ENCODE measurements at places on chromosomes 1 and 21.

GRCh38 chr1:202501281-202501680 lies 152.8 kb downstream of the PPP1R12B start:
- no peak for DNase-seq

- no peak for DNase-seq
These were observed 822.4 kb upstream of the NEGR1 start for GRCh38 chr1:73104749-73105148.

GRCh38 chr1:17200756-17201155 lies 4.2 kb upstream of the PADI1 start:
- no peak for DNase-seq

DNA sequence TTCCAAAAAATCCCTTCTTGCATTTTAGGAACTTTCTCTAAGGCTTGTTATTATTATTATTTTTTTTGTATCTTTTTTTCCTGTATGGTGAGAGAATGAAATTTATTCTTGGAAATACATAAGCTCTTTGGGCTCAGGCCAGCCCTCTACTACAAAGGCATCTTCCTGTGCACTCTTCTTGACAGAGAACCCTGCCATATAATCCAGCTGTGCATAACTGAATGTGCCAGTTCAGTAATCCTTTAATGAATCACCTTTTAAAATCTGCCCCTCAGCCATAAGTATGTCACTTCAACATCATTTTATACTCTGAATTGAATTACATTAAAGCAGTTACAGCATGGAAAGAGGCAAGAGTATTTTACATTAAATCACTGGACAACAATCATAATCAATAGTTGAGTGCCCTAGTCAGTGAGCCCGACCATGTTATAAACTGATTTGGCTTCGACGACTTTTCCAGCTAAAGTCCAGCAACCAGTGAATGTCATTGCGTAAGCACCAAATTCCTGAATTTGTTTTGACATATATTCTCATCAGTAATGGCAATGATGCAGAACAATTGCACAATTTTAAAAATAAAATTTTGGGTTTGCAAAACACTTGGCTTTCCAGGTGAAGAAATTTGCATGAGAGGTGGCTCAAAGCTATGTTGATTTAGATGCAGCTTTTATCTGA lies 59.2 kb upstream of the KCNK2 start:
- no peak for DNase-seq

DNA sequence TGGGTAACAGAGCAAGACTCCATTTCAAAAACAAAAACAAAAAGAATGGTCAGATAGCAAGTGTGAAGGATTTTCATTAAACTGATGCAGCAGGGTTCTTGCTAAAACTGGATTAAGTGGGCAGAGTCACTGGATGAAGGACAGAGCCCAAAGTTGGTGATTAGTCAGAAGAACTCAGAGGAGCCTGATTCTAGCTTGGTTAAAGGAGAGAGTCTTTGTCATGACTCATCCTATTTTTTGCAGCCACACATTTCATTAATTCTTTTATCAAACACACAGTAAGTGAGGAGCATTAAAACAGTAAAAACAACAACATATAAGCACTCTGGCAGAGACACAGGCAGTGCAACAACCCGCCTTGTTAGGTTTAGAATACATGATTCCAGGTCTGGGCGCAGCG lies 56.0 kb upstream of the EDARADD start:
- no peak for DNase-seq

DNA sequence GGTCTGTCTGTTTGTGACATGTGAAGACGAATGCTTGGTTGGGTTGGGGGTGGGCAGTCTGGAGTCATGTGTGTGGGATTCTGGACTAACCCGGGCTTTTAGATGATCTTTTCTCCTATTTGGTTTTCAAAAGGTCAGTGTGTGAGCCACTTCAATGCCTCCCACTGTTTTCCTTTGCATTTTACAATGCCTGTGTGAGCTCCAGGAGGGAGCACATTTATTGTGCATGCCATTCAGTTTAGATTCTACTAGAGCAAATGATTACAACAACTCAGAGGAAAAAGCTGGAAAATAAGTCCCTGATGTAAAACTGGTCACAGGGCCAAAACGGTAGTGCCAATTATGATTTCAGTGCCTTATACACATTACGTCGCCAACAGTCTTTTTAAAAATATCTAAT lies 90.9 kb downstream of the LYPLAL1 start:
- no peak for DNase-seq

- no peak for DNase-seq
These were observed 2.0 kb downstream of the MAPKAPK2 start for GRCh38 chr1:206686478-206687249.

DNA sequence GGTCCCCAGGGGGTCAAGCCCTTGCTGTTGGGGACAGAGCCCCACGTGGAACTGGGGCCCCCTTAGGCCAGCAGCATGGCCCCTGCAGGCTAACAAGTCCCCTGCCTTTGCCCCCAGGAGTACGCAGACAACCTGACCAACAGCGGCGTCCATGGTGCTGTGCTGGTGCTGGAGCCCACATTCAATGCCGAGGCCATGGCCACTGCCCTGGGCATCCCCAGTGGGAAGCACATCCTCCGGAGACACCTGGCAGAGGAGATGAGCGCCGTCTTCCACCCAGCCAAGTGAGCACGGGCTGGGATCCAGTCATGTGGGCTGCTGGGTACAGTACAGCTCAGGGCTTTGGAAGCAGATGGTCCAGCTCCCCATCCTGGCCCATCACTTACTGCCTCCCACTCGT lies 49.6 kb upstream of the TMEM51 start:
- no peak for DNase-seq

DNA sequence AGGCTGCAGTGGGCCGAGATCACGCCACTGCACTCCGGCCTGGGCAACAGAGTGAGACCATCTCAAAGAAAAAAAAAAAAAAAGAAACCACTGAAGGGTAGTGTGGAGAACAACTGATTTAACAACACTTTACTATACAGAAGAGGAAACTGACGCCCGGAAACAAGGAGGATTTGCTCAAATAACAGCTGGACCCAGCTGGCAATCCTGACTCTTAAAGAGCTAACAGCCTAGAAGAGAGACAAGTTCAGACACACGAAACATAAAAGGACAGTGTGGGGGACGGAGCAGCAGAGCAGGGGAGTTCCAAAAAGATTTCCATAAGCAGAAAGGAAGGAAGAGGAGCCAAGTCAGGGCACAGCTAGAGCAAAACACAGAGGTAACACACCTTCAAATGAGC lies 4.4 kb downstream of the ECHDC2 start:
- DNase-seq = no peak

- no peak for DNase-seq
These were observed 7.0 kb downstream of the COLGALT2 start for GRCh38 chr1:184030433-184031091.

DNA sequence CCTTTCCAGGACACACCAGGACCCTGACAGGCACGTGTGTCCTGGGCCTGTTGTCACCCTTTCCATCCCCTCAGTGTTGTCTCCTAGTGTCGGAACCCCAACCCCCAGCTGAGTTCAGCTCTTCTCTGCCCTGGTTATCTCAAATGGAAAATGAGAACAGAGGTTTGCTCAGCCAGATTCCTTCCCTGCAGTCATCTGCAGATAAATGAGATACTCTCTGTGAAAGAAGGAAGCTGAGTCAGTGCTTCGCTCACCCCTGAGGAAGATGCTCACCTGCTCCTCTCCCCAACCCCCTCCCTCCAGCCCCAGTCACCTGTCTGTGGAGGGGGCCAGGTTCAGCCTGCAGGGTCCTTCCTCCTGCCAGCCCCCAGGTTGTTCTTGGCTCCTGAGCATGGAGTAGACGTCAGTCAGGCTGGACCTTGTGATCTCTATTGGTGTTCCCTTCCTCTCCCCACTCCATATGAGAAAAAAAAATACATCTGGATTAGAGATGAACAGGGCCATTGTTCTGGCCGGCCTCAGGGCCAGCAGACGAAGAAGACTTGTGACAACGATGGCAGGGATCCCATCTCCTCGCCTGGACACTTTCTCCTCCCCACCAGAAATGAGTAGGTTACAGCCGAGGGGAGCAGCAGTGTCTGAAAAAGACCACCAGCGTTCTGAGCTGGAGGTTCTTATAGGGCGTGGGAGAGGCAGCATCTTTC lies 20.9 kb downstream of the PHGDH start:
- no peak for DNase-seq

DNA sequence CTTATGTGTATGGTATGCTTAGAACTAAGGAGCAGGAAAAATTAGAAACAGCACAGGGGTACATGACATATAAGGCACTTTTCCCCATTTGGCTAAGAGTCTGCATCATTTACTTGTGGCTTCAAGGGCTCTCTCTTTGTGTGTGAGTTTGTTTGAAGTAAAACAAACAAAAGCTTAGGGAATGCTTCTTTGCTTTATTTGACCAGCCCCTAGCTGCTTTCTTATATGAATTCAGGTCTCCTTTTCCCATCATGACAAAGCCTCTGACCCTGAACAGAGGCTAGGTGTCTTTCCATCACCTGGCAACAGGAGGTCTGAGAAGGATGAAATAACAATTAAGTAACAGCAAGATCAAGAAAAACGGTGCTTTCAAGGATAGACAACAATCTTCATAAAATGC lies 643.8 kb upstream of the ADGRL2 start:
- DNase-seq = no peak

DNA sequence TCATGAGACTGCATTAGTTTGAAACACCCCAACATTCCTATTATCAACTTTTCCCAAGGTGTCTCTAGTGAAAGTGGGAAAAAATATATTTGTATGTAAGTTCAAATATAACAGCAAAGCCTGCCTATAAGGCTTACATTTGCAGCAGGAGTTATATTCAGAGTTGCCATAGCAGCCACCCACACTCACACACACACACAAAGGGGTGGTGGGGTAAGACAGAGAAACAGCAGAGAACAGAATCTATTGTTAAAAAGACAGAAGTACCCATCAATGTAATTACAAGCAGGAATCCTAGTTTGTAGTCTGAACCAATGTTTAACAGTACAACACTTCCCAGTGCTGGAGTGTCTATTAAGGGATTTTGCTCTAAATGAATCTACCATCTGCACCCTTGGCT lies 55.0 kb downstream of the PLPPR5 start:
- DNase-seq = no peak

DNA sequence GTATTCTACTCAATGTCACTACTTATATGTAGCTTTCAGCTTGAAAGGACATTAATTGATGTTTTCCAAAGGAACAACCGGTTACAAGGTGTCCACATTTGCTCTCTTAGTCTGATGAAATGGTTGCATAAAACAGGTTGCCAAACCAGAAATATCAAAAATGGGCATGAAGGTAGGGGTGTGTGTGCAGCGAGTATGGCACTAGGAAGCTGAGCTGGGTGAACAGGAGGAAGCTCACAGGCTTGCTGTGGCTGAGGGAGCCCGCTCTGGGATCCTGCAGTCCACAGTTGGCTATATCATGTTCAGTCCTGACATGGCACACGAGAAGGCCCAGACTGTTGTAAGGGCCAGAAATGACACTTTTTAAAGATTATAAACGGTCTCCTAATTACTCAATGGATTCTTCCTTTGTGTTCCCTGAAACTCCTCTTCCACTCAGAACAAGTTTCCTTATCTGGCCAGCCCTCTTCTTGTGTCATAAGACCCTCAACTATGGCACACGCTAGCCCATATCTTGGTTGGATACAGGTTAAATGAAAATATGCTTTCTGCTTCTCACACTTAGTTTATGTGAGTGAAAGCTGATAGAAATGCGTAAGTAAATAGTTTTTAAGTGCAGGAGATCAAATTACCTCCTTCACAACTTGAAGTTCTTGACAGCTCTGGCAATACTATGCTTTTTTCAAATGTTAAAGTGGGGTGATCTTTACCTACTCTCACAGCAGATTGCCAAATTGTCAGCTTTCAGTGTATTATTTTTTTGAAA lies 201.5 kb downstream of the LMO4 start:
- DNase-seq = no peak

DNA sequence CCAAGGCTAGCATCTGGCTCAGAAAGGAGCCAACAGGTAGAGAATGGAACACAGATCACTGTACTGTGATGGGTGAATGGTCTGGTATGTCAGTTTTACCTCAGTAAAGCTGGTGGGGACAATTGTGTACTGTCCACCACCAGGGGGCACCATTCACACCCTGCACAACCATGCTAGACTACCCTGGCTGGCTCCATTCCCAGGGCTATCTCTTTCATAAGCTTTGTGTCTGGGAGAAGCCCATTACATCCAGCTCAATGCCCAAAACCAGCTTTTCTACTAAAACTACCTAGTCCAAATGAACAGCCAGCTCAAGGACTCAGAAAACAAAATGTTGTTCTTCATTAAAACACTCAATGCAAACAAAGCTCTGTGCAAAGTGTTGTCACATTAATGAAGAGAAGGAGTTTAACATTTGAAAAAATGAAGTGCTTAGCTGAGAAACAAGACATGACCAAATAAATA lies 62.0 kb upstream of the RASAL2 start:
- peak; percentile 79 for DNase-seq

DNA sequence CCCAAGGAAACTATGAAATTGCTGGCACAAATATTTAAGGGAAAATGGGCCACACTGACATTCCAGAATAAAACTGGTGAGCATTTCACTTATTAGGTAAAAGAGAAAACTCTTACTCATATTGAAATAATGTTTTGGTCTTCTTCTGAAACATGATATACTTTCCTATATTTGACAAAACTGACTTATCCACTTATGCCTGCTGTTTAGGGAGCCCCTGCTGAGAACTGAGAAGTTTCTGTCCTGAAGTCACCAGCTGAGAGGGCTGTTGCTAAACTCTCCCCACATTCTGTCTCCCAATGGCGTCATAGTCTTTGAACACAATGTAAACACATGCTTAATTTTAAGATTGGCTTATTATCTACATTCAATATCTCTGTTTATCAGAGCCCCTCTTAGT lies 46.8 kb upstream of the ZC3H11B start:
- DNase-seq = no peak

DNA sequence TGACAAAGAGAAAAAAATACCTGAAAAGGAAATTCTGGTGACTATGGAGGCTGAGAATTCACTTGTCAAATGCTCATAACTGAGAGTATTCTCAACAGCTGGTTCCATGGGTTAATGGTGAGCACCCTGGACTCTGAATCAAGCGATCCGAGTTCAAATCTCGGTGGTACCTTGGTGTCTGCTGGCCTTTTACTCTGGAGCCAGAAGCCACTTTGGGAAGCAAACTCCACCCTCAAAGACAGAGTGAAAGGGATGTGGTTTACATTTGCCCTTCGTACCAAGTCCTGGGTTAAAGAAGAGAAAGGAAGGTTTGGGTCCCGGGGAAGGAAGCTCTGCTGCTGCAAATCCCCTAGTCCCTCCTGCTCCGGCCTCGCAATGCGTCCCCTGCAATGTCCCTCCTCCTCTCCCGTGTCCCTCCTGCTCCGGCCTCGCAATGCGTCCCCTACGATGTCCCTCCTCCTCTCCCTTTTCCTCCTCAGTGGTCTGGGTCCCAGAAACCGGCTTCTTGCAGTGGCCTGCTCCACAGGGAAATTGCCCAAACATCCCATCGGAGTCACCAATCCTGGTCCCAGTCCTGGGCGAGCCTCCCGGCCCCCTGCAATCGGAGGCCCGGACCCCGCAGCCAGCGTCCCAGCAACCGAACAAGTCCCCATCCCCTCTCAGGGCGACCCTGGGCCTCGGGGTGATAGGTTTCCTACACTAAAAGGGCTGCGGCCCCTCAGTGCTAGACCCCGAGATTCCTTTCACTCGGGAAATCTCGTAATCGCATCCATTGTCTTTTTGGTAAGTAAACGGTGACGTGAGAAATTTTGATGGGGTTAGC lies 129.4 kb downstream of the PPIAL4G start:
- DNase-seq = no peak

- no peak for DNase-seq
These were observed 250.0 kb upstream of the NFIA start for GRCh38 chr1:60832367-60832766.
